ENCODE measurements at places on chromosomes 2 and 18.

- no peak for DNase-seq
Measured at GRCh38 chr2:70104231-70105111, 17.2 kb downstream of the PCBP1 start.

GRCh38 chr2:229852565-229852964 lies 69.2 kb downstream of the TRIP12 start:
- DNase-seq: no peak

DNA sequence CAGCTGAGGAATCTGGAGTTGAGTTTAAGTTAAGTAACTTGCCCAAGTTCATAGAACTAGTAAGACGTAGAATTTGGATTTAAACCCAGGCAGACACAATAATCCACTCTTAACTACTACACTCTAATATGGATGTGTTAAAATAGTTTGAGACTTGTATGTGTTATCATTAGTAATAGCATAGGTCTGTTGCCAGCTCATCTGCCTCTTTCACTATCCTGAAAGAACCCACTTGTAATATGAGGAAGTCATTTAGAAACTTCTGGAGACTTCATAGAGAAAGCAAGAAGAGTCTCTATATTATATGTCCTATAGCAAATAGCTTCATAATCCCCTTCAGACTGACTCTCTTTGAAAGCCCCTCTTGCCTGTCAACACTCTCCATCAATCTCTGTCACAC lies 43.0 kb upstream of the ACADL start:
- no peak for DNase-seq

GRCh38 chr18:79849328-79850207 lies 51.8 kb downstream of the KCNG2 start:
- no peak for DNase-seq

DNA sequence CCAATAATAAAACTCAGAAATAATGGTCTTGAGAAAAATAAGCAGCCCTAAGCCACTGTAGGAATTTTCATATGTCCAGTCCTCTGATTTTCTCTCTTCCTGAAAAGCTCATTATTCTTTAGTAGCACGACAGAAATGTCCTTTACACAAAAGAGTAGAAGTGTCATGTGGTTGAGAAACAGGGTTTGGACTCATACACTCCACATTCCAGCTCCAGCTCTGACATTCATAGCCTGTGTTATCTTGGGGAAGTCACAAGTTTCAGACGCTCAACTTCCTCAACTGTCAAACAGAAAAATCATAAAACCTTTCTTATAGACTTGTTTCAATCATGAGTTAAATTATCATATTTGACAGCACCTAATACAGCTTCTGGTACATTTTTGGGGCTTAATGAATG lies 511.5 kb downstream of the TNS1 start:
- no peak for DNase-seq

GRCh38 chr2:225190987-225191386 lies 148.7 kb upstream of the DOCK10 start:
- no peak for DNase-seq

DNA sequence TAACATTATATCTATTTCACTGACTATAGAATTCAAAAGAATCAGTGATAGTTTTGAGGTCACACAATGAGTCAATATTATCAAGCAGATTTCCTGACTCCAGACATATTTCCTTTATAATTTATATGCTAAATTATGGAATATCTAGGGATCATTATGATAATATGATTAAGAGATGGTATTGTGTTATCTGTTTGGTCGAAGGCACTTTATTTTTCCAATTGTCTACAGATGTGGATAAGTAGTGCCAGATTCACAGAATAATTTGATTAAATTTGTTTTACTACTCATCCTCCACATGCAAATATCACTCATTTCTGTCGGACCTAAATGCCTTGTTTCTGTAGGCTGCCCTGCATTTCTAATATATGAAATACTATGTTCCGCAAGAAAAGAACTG lies 4.4 kb downstream of the ZNF804A start:
- DNase-seq: no peak

- no peak for DNase-seq
Measured at GRCh38 chr2:96546797-96547196, 10.2 kb downstream of the ARID5A start.

DNA sequence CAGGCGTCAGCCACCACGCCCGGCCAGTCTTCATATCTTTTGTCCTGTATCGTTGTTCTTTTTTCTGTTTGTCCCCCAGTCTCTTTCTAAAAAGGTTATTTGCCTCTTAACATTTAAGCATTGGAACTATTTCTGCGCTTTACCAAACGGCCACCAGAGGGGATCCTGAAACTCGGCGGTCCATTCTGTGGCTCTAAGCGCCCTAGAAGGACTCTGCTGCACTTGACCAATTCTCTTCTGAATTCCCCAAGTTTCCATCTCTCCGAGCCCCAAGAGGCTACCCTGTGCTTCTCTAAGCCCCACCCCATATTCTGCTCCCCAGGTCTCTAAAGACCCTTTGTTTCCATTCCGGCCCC lies 33.1 kb upstream of the REG3G start:
- no peak for DNase-seq

- DNase-seq: no peak
Measured at GRCh38 chr2:107747964-107748583, 78.6 kb upstream of the RGPD4 start.

- no peak for DNase-seq
Measured at GRCh38 chr2:46323730-46324129, 26.5 kb downstream of the EPAS1 start.
